ENCODE measurements at places on chromosomes 7 and 10.

GRCh38 chr10:132319853-132320653 lies 11.9 kb upstream of the LRRC27 start:
- no peak for DNase-seq

GRCh38 chr10:97798958-97799610 lies 27.3 kb upstream of the SFRP5 start:
- DNase-seq, result no peak

- DNase-seq, result peak; percentile 92
Measured at GRCh38 chr7:101159696-101160674, 5.4 kb downstream of the VGF start.

DNA sequence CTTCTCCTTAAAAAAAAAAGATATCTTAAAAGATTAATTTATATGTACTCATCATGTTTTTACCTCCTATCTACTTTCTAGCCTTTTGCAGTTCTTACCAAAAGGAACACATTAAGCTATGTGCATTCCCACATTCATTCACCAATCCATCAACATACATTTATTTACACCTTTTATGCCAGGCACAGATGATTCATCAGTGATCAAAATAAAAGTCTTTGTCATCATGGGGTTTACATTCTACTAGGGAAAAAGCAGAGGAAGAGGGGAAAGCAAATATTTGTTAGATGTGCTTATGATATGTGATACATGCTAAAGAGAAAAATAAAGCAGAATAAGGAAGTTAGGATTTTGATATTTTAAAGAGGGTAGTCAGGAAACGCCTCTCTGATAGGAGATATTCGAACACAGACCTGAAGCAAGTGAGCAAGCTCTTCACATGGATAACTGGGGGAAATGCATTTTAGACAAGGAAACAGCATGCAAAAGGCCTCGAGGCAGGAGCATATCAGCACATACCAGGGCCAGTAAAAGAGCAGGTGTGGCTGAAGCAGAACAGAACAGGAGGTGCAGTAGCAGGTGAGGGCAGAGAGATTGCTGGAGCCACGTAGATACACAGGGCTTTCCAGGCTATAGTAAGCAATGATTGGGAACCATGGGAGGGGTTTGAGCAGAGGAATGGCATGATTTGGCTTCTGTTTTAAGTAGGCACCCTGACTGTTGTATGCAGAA lies 67.4 kb downstream of the REEP3 start:
- DNase-seq, result peak; percentile 69

GRCh38 chr10:61784354-61785133 lies 117.0 kb upstream of the ARID5B start:
- DNase-seq, result no peak

DNA sequence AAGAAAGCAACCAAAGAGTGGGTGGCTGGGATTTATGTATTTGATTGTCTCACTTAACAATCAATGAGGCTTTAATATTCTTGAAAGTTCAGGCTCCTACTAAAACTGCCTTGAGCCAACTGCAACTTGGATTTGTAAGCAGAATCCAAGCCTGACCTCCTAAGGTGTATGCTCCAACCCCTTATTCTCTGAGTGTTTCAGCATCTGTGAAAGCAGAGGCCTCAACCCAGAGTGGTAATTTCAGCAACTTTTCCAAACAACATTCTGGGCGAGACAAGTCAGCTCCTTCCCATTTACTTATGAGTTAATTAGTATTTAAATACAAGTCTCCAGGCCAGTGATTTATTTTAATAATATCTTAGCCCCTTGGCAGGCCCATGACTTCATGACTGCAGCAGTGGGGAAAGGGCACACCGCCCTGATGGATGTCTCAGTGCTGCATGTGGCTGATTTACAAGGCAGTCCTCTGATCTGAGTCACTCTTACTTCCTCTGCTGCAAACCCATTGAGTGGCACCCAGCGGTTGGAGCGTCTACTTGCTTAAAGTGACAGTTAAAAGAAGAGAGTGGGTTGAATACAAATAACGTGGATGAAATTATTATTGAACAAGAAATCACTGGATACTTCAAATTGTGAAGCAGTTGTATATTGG lies 209.1 kb downstream of the TRIL start:
- peak; percentile 90 for DNase-seq

DNA sequence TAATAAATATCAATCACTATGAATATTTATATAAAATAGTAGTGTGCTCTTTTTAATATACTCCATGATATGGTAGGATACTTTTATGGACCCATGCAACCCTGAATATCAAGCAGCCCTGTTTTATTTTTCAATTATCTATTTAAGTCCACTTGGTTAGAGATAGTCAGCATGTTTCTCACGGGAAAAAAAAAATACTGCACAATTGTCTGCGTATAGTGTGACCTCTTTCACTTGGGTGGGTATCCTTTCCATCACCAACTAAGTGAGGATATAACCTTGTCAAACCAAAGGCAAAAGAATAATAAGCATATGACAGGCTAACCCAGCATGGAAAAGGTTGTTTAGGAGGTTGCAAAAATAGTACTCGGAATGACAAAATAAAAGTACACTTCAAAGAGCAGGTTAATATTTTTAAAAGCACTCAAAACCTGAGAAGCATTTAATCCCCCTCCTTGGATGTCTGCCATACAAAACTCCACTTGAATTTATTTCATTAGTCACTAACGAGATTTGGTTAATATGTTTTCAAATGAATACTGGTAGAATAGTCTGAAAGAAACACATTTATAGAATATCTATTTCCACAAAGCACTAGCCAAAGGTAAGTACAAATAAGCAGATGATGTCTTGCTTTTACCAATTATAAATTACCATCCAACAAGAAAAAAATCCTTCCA lies 76.5 kb downstream of the IMMP2L start:
- DNase-seq, result no peak

DNA sequence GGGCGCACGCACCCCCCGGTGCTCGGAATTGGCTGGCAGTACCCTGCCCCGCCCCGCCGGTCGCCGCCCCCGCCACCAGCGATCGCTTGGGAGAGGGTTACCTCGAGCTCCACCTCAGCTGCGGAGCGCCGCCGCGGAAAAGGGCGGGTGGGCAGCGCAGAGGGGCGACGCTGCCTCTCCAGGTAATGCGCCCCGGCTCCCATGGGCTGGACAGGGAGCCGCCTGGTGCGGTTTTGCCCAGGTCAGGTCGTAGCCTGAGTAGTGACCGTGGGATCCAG lies 1.3 kb downstream of the PFKFB3 start:
- DNase-seq, result peak; percentile 67

DNA sequence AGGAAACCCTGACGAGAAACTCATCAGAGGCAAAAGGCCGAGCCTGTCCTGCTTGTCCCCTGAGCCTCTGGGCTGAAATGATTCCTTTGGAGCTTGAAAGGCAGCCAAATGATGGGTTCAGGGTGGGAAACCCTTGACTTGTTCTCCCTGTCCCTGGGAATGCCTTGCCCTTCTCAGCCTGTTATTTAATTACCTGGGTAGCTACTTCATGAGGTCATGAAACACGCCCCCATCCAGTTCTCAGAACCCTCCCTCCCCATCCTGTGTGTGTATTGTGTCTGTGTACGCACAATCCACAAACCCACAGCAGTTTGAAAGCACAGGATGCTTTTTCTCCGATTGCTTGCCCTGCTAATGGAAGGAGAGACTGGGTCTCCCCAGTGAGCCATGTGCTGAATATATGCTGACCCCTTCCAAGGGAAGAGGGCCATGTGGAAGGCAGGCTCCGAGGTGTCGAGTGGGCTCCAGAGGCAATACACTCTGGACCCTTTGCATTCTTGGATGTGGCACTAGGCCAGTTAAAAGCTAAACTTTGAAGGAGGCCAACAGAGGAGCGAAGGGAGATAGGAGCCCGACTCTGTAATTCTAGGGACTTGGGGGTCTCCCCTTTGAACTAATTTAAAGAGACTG lies 10.6 kb downstream of the DUSP5 start:
- peak; percentile 49 for DNase-seq

- DNase-seq, result no peak
Measured at GRCh38 chr10:110655320-110655719, 11.2 kb downstream of the RBM20 start.

GRCh38 chr7:130947792-130948580 lies 214.0 kb upstream of the KLF14 start:
- DNase-seq, result no peak

GRCh38 chr10:24331457-24331856 lies 122.5 kb downstream of the KIAA1217 start:
- DNase-seq, result no peak

- no peak for DNase-seq
Measured at GRCh38 chr7:129258649-129259389, 34.0 kb downstream of the AHCYL2 start.

DNA sequence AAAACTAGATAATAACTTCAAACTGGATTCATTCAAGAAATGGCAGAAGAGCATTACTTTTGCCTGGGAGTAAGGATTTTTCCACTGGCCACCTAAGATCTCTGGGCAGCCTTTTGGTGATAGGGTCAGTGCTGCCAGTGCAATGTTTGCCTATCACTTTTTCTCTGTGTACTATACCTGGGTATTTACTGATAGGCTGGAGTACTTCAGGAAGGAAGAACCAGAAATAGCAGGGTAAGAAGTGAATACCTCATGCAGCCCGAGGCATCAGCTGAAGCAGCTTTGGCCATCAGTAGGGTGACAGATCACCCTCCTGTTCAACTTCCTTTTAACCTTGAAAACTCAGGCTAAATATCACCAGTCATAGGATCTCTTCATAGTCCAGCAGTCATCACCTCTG lies 5.5 kb upstream of the PAPSS2 start:
- no peak for DNase-seq

DNA sequence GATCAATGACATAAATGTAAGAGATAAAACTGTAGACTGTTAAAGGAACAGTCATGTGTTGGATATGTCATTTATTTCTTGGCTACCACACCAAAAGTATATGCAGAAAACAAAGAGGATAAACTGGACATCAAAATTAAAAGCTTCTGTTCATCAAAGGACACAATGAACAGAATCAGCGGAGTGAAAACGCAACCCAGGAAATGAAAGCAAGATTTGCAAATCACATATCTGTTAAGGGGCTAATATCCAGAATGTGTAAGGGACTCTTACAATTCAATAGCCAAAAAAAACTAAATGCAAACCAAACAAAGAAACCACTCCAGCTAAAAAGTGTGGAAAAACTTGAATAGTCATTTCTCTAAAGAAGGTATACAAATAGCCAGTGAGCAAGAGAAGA lies 164.3 kb downstream of the ZMYND11 start:
- DNase-seq, result no peak

DNA sequence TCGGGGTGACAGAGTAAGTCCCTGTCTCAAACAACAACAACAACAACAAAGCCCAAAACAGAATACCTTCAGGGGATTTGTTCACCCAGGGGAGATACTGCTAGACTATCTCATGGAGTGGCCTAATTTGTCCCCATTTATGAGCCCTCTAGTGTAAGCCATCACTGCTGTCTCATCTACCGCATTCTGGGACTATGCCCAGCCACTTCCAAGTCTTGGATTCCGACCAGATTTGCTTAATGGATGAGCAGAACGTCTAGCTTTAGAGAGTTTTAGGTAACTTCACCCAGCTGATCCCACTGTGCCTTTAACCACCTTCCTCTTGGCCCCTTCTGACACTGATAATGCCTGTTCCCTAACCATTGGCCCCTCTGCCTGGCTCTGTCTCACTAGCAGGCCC lies 47.1 kb downstream of the PAPSS2 start:
- no peak for DNase-seq

- peak; percentile 80 for DNase-seq
Measured at GRCh38 chr7:3200504-3200903, 100.5 kb upstream of the SDK1 start.

DNA sequence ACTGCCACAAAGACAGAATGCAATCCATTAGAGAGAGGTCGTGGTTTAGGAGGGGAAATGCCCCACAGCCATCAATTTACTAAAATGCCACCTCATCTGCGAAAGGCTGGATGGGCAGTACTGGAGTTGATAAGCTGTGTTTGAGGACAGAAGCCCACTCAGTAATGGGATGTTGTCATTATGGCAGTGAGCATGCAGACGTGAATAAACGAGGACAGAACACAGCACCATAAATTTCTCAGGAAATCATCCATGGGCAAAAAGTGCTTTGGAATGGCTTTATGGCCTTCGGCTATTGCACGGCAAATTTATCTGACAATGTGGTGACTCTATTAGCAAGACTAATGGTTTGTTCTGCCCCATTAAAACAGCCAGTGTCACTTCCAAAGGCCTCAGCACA lies 15.9 kb upstream of the C10orf53 start:
- DNase-seq, result no peak

DNA sequence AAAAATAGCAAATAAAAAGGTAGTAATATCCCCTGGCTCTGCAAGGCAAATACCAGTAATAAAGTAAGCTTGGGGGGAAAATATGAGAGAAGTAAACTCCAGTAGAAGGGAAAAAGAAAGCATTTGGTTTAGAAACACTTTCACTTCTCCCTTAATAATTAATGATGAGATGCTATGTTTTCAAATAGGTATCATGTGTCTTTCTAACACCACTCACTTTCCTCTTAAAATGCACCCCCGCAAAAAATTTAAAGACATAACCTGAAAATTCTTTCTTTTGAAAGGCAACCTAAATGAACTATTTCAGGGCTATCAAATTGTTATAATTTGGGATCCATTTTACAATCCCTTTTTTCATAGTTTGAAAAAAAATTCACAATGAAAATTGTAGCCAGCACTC lies 240.3 kb downstream of the SNX10 start:
- no peak for DNase-seq

DNA sequence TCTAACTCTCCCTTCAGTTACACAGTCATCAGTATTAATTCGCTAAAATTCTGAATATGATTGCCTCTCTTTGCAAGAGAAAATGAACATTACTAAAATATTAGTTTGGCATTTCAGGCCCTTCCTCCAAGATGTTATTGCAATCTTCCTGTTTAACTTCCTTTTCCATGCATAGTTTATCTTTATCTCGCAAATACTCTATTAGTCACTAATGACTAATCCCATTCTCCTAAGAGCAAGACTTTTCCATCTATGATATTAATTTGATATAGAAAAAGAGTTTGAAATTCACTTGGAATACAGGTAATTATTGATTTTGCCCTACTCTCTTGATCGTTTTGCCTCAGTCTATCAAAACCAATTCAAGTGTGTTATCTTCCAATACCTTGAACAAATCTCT lies 41.8 kb upstream of the SEMA3A start:
- no peak for DNase-seq

DNA sequence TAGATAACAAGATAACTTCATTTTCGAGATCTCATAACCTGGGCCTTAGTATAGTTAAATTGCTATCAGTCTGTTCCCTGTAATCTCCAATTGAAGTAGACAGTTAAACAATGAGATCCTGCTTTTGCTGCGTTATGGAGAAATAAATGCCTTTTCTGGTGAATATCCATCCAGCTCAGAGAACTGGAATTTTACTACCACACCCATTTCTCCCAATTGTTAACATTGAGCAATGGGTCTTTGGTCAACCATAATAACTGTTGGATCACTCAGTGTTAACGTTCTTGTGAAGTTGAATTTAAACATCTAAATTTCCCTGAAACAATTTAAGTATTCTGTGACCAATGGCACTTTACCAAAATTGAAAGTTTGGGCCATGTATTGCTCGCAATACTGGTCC lies 3.0 kb downstream of the CALU start:
- no peak for DNase-seq

- no peak for DNase-seq
Measured at GRCh38 chr10:90695915-90696676, 161.7 kb downstream of the HTR7 start.

All from islet precursor cell (in vitro differentiated cells).